D721Med (cell line): ENCODE measurements at places on chromosomes 7 and 10.

DNA sequence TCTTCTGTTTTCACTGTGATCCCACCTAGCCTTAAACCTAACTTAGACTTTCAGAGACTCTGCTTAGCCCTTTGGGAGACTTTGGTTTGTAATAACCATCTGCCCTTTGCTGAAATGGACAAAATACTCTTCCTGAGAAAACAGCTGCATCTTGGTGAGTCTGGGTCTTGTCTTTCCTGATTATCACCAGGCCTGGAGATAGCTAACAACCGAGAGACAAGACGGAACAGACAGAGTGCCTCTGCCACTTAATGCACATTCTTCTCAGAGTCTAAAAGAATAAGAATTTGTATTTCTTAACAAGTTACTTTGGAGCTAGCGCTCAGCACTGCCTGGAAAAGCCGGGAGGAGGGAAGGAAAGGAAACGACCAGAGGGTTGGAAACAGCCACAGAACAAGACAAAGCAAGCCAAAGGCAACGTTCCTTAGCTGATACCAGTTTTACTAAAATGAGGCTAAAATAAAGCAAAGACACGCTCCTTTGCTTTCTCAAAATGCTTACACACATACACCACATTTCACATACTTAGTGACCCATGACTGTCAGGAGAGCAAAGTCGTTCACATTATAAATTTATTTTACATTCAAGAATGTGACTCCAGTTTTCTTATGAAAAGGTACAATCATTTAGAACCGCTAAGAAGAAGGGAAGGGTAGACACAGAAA lies 70.3 kb upstream of the DGKI start:
- no peak for DNase-seq

GRCh38 chr7:1664711-1665548 lies 5.1 kb upstream of the ELFN1 start:
- peak; percentile 90 for DNase-seq

DNA sequence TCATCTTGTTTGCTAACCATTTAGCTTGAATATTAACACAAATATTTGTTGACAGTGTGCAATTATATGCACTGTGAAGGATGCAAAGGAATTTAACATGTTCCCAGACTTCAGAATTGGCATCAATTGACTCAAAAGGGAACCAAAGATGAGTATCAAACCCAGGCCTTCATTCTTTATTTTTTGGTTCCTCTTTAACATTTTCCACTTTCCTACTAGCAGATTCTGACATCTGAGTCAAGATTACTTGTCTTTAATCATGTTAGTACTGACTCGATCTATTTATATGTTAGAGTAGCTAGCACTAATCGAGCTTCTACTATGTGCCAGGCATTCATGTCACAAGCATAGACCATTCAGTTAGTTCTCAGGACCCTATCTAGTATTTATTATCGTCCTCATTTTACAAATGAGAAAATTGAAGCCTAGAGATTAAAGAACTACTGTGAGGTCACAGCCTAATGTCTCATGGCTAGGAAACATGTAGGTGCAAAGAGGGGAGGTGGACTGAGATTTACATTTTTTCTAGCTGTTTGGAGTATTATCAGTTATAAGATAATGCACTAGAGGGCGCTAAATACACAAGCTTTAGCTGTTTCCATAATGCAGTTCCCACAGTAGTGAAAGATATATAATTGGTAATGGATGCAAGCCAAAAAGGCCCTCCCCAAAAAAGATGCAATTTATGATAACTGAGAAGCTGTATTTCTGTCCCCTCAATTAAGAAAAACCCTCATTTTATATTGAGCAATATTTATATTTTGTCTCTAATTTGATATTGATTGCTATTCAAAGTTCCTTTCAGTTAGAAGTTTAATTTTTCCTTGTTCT lies 32.9 kb upstream of the KMT2E start:
- DNase-seq, result no peak

DNA sequence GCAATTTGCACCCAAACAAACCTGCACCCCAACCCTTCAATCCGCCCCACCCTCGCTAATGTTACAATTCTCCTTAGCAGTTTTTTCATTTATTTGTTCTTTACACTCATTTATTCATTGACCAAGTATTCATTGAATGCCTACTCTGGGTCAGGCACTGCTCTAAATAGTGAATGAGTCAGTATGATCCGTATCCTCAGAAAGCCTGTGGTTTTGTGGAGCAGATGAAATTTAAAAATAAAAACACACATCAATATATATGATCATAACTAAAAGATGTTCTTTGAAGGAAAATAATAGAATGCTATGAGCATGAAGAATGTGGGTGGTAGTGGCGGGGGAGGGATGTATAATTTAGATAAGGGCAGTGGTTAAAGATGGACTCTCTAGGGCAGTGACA lies 13.3 kb downstream of the IFIT5 start:
- no peak for DNase-seq

GRCh38 chr7:39892361-39892760 lies 57.7 kb upstream of the CDK13 start:
- DNase-seq, result no peak

- DNase-seq, result no peak
Measured at GRCh38 chr7:34739651-34740300, 81.8 kb downstream of the NPSR1 start.

DNA sequence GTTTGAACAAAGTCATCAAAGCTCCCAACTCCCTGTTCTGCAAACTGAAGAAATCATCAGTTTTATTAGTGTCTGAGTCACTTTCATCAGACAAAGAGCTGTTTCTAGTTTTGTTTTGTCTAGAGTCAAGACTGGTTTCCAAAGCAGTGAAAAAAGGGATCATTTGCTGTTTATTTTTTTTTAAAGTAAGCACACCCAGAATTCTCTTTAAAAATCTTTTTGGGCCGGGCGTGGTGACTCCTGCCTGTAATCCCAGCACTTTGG lies 972.0 kb upstream of the CELF2 start:
- no peak for DNase-seq

DNA sequence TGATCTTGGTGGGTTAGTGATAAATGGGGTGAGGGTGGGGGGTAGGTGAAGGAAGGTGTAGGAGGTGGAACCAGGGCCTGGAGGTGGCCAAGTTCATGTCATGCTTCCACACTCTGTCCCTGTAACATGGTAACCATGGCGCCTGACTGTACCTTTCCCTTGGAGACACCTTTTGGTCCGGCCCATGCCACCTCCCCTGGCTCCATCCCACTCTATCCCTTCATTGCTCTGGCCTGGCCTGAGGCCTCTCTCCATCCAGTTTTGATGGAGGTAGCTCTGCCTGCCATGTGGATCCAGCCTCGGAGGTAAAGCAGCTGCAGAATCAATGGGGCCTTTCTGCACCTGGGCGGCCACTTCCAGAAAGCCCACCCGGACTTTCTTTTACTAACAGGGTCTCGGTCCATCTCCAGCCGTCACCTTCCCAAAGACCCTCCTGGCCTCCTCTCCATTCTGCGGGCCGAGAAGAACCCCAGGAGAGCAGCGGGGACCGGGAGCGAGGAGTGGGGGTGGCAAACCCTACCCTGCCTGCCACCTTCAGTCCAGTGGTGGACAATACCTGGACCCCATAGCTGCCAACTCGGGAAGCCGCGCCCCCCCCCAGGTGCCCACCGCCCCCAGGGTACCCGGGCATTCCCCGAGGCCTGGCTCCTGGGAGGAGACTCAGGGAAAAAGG lies 504 bp upstream of the TRRAP start:
- no peak for DNase-seq
